ENCODE measurements at places on chromosomes 7 and 10.

DNA sequence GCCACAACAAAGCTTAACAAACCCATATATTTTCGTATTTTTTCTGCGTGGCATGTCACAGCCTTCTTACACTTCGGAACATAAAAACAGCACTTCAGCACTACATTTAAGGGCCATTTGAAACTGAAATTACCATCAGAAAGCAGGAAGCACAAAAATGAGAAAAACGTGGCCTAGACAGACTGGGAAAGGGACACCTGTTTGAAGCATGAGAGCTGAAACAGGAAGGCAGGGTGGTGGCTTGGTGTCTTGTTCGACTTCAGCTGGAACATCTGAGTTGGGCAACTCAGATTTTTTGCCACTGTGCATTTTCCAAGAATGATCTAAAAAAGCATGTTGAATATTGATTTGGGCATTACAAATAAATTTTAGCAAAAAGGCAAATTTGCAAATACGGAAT is 243.2 kb downstream of the ELMO1 start:
- no peak for DNase-seq

- DNase-seq = no peak
Measured at GRCh38 chr10:96890580-96890979, 58.5 kb downstream of the LCOR start.

DNA sequence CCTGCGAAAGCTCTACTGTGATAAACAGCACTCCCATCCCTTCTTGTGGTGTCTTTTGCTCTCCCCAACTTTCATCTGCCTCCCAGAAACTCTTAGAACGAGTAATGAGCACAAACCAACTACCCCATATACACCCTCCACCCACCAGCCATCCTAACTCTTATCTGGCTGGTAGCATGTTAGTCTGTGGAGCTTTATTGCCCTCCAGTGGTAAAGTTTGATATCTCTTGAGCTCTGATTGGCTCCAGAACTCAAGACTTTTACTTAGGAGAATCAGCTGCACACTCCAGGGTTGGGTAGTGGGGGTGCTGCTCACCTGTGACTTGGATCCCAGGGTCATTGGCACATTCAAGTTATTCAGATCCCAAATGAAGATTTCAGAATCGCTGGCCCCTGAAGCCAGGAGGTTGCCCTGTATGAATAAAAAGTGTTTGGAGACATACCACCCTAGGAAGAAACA is 10.9 kb downstream of the SEC31B start:
- DNase-seq = peak; percentile 45

- no peak for DNase-seq
Measured at GRCh38 chr10:99360934-99361333, 31.8 kb downstream of the CNNM1 start.

GRCh38 chr7:108201766-108202165 is 71.6 kb upstream of the LAMB4 start:
- no peak for DNase-seq

GRCh38 chr7:156374335-156374734 is 266.2 kb upstream of the RNF32 start:
- no peak for DNase-seq

DNA sequence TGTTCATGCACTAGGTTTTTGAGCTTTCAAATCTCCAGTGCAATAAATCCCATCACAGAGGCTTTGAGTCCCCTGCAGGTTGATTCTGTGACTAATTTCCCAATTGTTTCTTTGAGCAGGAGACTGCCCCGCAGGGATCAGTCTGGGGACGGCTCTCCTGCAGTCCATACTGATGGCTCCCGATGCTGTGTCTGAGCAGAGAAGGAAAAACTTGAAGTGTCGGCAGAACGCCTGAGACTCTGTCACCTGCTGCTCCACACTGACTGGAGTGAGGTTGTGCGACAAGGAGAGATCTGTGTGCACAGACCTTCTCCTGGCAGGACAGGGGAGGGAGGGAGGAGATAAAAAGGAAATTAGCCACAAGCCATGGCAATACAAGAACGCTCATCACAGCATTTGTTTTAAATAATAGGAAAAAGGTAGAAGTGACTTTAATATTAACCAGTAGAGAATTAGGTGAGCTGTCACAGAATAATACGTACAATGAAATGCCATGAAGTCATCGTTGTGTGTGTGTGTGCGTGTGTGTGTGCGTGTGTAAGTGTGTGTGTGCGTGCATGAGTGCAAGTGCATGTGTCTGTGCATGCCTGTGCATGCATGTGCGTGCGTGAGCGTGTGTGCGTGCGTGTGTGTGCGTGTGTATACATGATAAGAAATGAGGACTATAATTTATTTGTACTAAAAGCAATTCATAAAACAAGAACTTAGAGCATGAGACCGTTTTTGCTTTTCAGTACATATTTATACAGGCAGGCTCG is 38.2 kb downstream of the HTR5A start:
- no peak for DNase-seq

GRCh38 chr7:23396222-23397015 is 73.9 kb downstream of the IGF2BP3 start:
- DNase-seq = no peak

Data from 8988T (cell line).